ENCODE measurements at places on chromosomes 2 and 18. TPM values are rescaled to one million over a fixed set of nuclear protein-coding genes. Genes with fewer than 3 reads are reported as not detected.

The EFHD1 gene
- total RNA-seq: 1.1 TPM

The ACMSD gene
- total RNA-seq: not detected

The LOXHD1 gene
- total RNA-seq: 0.16 TPM

The NBEAL1 gene
- 62.7 TPM for total RNA-seq

The LRRTM1 gene
- 11.9 TPM for total RNA-seq

The TIGD1 gene
- 11.2 TPM for total RNA-seq

The PROKR1 gene
- total RNA-seq: 2.0 TPM

The ITPRIPL1 gene
- 7.5 TPM for total RNA-seq

The FRZB gene
- 19.8 TPM for total RNA-seq

The POTEC gene
- not detected for total RNA-seq

The ZEB2 gene
- total RNA-seq: 430 TPM

The UGT1A10 gene
- total RNA-seq: not detected

The TMEM37 gene
- total RNA-seq: not detected

The NT5C1B gene
- not detected for total RNA-seq

The REG1B gene
- total RNA-seq: not detected

The ID2 gene
- 314 TPM for total RNA-seq

The SERPINB11 gene
- total RNA-seq: not detected

The CD207 gene
- total RNA-seq: not detected

The TFPI gene
- total RNA-seq: 35.2 TPM

The POTEE gene
- total RNA-seq: under 0.01 TPM

The CXCR1 gene
- total RNA-seq: not detected

The MEP1B gene
- 0.78 TPM for total RNA-seq

The TLX2 gene
- not detected for total RNA-seq

The TYMS gene
- 2.0 TPM for total RNA-seq

The AKAIN1 gene
- total RNA-seq: 3.6 TPM

The DSG2 gene
- total RNA-seq: 3.3 TPM

The PRKAG3 gene
- total RNA-seq: not detected

The SIX2 gene
- 0.16 TPM for total RNA-seq

The IL36B gene
- total RNA-seq: not detected

The BIN1 gene
- 45.2 TPM for total RNA-seq

The CYTIP gene
- 5.1 TPM for total RNA-seq

The LIPG gene
- 18.2 TPM for total RNA-seq

The CDH20 gene
- 7.3 TPM for total RNA-seq

The SATB2 gene
- 532 TPM for total RNA-seq

The FBXO41 gene
- 27.0 TPM for total RNA-seq

The KIF1A gene
- total RNA-seq: 219 TPM

The MTLN gene
- total RNA-seq: 10.1 TPM

The CCDC85A gene
- total RNA-seq: 38.8 TPM

The PTPRM gene
- 45.4 TPM for total RNA-seq

The HAAO gene
- total RNA-seq: 0.62 TPM

The KYNU gene
- 0.16 TPM for total RNA-seq

The MGAT4A gene
- 40.7 TPM for total RNA-seq

The TMEM178A gene
- total RNA-seq: 25.1 TPM

The KRTCAP3 gene
- not detected for total RNA-seq
